ENCODE measurements at places on chromosomes 3 and 15.

DNA sequence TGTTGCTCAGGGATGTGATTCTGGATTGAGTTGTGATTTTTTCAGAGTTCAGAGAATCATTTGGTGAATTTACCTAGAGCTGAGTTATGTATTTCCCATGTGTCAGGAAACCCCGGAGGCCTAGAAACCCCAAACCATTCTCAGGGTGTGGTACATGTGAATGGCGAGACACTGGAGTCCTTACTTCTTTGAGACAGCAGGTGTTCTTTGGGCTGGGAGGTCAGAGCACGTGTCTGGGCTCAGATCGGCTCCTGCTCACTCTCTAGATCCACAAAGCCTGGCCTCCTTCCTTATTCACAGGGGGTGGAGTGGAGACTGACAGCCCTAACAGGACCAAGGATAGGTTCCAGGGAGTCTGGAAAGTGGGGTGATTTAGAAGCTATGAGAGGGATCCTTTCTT is 145.8 kb downstream of the CHDH start:
- DNase-seq: no peak

DNA sequence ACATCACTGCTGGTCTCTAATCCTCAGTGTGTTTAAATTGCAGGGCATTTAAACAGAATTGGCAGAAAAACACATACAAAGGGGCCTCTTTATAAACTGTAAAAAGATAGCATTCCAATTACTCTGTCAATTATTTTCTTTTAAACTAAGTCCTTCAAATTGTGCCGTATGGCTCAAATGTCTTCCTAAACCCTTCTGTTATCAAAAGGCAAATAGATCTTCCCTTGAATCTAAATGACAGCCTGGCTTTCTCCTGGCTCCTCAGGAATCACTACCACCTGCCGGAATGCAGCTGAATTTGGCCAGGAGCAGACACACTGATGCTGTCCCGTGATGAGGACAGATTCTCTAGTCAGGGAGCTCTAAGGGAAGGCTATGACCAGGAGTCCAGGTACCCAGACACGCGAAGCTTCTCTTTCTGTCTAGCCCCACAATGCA is 85.6 kb downstream of the IGF2BP2 start:
- DNase-seq: no peak

GRCh38 chr15:70475407-70475781 is 288.0 kb downstream of the UACA start:
- DNase-seq: no peak

- DNase-seq: no peak
Measured at GRCh38 chr15:48794697-48795134, 16.2 kb downstream of the CEP152 start.

GRCh38 chr3:53570709-53571108 is 76.3 kb downstream of the CACNA1D start:
- no peak for DNase-seq

DNA sequence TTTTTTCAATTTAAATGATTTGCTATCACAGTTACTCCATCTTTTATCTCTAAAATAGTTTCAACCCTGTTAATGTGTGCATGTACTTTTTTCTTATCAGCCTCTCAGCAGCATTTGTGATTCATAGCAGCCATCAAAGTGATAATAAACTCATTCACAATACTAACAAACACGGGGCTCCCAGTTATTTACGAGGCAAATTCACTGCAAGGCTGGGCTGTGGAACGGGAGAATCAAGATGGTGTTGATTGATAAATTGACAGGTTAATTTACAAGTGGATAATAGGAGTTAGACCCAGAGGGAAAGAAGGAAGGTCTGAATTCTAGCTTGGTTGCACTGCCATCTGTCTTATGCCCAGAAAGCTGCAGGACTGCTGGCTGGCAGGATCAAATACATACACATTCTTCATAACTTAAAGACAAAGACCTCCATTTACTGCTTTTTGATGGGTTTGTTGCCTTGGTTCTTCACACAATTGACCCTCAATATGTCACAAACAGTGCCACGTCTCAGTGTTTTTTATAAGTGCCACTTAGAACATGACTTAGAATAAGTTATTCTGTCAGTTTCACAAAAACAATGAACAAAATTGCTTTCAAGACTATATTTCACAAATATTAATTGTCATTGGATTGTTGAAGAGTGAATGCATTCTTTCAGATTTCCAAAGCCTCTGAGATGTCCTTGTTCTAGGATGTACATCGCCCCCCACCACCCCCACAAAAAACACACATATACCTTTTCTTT is 562.8 kb downstream of the NR2F2 start:
- peak; percentile 8 for DNase-seq

GRCh38 chr15:95733931-95734330 is 596.6 kb upstream of the NR2F2 start:
- no peak for DNase-seq

- no peak for DNase-seq
Measured at GRCh38 chr3:11847607-11848006, 922 bp upstream of the TAMM41 start.

GRCh38 chr15:93478947-93479346 is 389.9 kb upstream of the RGMA start:
- DNase-seq: no peak

GRCh38 chr15:27746401-27746955 is 352.6 kb downstream of the OCA2 start:
- no peak for DNase-seq

DNA sequence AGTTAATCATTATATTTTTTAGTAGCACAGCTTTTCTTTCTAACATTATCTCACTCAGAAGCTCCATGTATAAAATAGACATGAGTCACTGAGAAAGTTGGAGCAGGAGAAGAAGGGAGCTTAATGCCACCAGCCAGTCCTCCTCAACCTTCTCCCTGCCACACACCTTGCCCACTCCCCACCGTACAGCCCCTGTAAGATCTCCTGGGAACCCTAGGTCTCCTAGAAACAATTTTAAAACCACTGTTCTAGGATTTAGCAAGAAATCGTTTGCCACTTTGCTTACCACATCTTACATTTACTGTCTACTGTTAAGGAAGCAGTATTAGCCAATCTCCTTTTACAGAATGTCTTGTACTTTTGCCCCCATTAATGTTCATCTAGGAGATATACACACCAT is 170.1 kb upstream of the SNTN start:
- DNase-seq: no peak

- no peak for DNase-seq
Measured at GRCh38 chr3:98038876-98039275, 3.8 kb upstream of the GABRR3 start.

- no peak for DNase-seq
Measured at GRCh38 chr3:26655231-26655630, 32.7 kb downstream of the LRRC3B start.

GRCh38 chr3:99250821-99251355 is 349.4 kb upstream of the DCBLD2 start:
- no peak for DNase-seq

- DNase-seq: no peak
Measured at GRCh38 chr3:42508562-42508961, 6.1 kb downstream of the VIPR1 start.
